Activated CD4-positive, alpha-beta T cell treated with anti-CD3 and anti-CD28 coated beads for 1 hour (primary cell): ENCODE measurements at places on chromosomes 12 and 14.

DNA sequence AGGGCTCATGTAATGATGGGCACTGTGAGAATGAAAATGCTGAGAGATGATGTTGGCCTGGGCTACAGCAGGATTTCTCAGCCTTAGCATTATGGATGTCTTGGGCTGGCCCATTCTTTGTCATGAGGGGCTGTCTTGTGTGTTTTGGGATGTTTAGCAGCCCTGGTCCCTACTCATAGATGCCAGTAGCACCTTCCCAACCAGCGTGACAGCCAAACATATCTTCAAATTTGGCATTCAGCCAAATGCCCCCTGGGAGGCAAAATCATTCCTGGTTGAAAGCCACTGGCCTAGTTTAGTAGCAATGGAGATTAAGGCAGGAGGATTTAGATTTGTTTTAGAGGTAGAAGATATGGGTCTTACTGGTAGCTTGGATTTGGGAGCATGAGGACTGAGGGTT lies 26.6 kb downstream of the UBE3B start:
- DNase-seq = no peak

- no peak for DNase-seq
These were observed 46.1 kb upstream of the OTOGL start for GRCh38 chr12:80053051-80053790.

GRCh38 chr12:109448707-109449390 lies 28.3 kb downstream of the KCTD10 start:
- no peak for DNase-seq

DNA sequence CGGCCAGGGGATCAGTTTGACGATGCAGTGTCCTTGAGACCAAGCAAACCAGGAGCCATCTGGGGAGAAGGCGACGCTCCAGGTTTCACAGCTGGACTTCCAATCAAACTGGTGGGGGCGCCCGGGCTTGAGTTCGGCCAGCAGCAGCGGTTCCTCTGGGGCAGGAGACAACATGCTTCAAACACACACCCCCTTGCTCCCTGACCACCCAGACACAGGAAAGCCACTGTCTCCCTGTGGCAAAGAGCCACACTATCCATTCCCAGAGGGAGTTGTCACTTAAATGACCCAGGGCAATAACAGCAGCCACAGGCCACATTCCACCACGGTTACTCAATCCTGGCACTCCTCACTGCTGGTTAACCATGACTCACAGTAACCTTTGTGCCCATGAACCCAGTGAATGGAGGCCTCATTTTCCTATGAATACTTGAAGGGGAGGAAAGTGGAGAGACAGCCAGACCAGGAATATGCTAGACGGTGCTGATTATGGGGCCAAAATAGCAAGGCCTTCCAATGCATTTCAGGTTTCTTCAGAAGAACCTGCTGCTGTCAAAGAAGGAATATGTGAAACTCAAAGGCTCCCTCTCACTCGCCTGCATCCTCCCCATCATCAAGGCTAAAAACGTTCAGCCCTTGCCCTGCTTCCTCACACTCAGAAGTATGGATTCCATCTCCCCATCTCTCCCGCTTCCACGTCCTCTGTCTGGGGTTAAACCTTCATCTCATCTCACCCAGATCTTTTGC lies 8.5 kb downstream of the WSB2 start:
- no peak for DNase-seq
